NCI-H69 (cell line): ENCODE measurements at places on chromosomes 16 and 17.

DNA sequence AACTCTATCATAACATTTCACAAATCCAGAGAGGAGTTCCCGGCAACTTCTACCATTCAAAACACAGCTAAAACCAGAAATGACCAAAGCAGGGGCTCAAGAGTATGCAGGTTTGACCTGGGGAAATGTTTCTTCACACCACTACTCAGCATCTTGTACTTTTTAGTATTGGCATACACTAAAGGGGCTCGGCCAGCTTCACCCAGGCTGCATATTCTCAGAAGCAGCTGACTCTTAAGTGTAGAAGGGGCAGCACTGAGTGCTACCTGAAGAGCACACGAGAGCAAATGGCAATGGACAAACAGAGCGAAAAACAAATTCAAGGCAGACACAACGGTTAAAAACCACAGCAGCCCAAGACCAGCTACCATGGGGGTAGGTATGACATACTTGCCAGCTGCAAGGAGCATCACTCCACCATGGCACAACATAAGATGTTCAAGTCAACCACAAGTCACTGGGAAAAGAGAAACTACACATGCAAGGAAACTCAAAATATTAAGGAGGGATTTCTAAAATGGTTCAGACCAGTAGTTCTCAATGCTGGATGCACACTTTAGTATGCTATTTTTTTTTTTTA lies 34.4 kb downstream of the N4BP1 start:
- no peak for DNase-seq

DNA sequence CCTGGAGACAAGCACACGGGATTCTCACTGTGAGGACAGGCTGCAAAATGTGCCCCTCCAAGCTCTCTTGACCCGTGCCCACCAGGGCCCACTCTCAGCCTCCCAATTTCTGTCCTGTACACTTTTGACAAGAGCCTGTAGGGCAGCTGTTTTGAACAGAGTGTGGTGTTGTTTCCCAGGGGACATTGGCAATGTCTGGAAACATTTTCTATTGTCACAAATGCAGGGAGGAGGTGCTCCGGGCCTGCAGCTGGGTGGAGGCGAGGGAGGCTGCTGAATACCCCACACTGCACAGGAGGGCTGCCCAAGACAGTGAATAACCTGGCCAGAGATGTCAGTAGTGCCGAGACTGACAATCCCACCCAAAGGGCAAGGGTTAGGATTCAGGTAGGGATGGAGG lies 10.5 kb downstream of the CEP295NL start:
- no peak for DNase-seq

- DNase-seq = peak; percentile 25
Measured at GRCh38 chr17:67531291-67531690, 154.2 kb downstream of the PITPNC1 start.

DNA sequence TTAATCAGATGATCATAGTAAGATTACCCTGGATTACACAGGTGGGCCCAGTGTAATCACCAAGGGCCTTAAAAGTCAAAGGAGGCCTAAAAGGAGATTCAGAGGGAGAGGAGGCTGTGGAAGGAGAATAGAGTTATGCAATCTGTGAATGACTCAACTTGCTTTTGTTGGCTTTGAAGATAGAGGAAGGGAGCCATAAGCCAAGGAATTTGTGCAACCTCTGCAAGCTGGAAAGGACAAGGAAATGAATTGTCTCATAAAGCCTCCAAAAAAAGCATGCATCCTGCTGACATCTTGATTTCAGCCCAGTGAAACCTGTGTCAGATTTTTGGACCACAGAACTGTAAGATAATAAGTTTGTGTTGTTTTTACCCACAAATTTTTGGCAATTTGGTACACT lies 109.6 kb downstream of the CNTNAP4 start:
- no peak for DNase-seq

- no peak for DNase-seq
Measured at GRCh38 chr17:68860941-68861340, 94.3 kb downstream of the ABCA8 start.

DNA sequence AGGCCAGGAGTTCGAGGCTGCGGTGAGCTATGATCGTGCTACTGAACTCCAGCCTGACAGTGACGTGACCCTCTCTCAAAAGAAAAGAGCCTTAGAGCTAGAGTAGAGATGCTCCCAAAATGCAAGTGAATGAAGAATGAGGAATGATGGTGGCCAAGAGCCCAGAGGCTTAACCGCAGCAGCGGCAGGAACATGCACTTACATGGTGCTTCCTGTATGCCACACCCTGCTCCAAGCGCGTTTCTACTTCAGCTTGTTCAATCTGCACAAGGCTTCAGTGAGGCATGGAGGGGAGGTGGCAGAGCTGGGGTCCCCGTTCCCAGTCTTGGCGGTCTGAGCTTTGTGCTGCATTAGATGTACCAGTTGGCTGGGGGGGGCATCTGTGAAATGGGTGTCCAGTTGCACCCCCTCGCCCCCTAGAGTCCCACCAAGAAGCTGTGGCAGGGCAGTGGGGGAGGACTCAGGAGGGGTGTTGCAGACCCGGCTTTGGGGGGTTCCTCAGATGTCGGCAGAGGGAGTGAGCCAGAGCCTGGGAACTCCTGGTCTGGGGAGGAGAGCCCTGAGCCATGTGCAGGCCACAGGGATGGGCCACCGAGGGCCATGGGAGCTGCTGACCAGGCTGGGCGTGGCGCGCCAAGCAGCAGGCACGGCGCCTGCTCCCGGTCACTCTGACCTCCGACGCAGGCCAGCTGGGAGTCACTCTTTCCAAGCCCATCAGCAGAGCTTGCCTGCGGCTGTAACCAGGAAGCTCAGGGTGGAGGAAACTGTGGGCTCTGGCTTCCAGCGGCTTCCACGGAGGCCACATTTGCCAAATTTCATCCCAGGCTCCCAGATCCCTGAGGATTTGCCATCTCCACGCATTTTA lies 260.1 kb downstream of the PARN start:
- no peak for DNase-seq

DNA sequence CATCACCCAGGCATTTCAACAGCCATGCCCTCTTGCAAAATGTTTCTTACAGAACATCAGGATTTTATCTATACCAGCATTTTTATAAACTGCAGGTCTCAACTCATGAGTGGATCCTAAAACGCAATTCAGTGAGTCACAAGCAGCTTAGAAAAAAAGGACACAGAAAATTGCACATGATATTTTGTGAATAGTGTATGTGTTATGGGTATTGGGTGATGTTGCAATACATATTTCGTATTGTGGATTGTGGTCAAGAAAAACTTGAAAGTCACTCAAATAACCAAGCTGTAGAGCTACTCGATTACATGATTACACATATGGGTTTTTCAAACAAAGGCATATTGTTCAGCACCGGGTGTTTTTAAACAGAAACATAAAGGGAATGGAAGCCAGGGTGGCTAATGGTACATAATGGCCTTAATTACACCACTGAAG lies 1.4 kb downstream of the WIPI1 start:
- DNase-seq = peak; percentile 96

GRCh38 chr17:57121308-57122042 lies 36.4 kb downstream of the AKAP1 start:
- DNase-seq = peak; percentile 50

GRCh38 chr17:28904800-28905199 lies 1.9 kb upstream of the DHRS13 start:
- DNase-seq = no peak

- no peak for DNase-seq
Measured at GRCh38 chr16:79662669-79663313, 62.3 kb upstream of the MAF start.

DNA sequence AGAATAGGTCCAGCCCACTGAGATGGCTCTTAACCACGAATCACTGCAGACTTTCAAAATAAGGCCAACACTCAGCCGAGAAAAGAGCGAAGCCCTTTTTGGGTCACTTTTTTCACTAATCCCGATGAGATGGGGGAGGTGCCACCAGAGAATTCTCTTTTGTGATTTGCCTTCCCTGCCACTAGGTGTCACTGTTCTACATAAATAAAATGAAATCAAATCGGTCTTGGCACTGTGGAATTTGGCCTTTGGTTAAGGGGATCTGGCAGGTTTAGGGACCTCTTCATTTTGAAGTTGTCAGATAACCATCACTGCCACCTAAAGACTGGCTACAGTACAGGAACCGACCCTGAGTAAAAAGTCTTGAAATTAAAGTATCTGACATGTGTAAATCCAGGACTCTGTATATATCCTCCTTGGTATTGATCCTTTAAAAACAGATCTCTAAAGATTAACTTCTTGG lies 147.0 kb downstream of the HS3ST4 start:
- DNase-seq = peak; percentile 72

DNA sequence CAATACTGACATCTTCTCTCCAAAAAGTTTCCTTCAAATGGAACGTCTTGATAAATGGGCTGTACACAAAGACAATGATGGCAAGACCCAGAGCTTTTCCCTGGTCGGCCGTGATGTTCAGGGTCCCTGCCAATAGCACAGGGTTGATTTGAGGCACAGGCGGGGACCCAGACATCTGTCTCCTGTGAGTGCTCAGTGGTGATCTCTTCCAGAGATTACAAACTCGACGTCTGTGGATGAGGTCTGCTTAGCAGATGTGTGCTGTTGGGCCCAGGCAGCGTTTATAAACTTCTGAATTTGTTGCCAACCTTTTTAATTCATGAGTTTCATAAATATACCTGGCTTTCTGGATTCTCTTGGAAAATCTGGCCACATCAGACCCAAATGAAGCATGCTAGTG lies 14.9 kb downstream of the CPPED1 start:
- DNase-seq = no peak

DNA sequence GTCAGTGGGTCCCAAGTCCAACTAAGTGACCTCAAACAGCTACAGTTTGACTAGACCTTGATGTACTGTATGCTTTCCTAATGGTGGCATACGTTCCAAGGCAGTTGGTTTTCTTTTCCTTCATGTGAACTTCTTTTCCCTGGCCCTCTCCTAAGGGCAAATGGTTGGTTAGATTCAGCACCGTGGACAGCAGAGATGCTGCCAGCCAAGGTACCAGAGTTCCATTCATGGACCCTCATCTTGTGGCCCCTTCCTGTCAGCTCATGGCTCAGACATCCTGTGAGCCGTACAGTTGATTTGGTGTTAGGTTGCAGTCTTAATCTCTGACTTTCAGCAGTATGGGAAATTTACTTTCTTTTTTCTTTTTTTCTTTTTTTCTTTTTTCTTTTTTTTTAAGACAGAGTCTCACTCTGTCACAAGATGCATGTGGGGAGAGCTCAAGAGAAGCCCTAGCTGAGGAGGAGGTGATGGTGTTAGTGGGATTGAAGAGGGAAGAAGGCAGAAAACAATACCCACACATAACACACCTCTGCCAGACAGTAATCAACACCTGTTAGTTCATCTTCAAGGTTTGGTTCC lies 122.4 kb downstream of the USP31 start:
- DNase-seq = no peak

DNA sequence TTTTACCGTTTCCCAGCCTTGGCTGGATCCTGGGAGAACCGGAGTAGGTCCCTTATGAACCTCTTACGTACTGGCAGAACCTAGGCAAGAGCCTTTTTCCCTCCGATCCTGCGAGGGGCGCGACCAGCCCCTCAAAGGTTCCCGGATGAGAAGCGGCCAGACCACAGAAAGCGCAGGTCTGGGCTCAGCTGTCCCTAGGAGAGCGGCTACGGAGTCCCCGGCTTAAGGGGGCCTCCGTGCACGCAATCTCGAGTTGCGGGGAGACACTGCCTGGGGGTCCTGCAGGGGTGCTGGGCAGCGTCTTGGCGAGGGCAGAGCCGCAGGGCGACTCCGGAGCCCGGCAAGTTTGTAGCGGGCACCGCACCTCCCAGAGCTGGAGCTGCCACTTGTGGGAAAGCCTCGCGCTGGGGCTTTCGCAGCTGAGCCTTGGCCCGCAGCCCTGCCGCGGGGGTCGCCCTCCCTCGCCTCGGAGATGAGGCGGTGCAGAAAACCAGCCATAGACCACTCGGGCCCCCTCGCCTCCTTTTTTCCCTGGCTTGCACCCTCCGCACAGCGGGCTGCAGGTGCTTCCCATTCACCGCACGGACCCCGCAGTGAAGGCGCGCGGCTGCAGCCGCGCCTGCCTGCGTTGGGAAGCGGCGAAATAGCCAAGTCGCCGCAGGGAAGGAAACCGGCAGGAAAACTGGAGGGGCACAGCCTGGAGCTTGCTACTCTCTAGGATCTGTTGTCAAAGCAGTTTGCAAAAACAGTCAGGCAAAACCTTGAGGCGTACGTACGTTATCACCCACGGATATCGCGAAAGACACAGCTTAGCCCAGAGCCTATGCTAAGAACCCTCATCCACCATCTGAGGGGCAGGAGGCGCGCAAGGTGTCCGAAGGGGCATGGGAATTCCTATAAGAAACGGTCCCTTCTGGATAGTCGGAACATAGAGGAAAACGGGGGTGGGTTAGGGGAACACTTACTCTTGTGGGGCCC lies 834 bp downstream of the CDH8 start:
- DNase-seq = peak; percentile 70

GRCh38 chr16:87604634-87605111 lies 2.4 kb downstream of the JPH3 start:
- peak; percentile 80 for DNase-seq

GRCh38 chr17:61469474-61469873 lies 17.3 kb downstream of the TBX4 start:
- no peak for DNase-seq

DNA sequence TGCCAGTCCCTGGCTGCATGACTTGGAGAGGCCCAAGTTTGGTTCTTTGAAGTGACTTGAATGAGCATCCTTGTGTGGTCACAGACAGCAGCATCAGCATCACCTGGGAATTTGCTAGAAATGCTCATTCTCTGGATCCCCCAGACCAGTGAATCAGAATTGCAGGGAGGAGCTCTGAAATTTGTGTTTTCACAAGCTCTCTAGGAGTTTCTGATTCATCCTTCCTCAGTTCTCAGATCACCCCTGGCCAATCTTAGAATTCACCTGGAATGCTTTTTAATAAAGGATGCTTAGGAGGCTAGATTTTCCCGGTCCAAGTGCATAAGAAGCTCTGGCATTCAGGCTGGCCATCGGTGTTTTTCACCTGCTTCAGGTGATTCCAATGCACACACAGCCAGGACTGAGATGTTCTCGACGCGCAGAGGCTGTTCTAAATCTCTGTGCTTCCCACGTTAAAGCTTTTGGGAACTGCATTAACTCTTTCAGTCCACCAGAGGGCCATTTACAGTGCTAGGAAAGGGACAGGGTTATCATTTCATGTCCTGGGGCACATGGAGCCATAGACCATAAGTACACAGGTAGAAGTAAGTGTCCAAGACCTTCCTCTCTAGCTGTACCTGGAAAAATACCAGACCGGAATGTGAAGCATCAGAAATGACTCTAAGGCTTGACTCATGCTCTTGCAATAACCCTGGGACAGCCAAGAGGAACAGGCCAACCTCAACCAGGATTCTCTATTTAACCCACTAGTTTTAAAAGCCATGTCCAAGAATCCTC lies 85.7 kb upstream of the XYLT1 start:
- DNase-seq = peak; percentile 12
